HFFc6 (cell line): ENCODE measurements at places on chromosomes 12 and 14.
A peak's percentile ranks its signal among the peaks of the same experiment; 100 is the strongest.

DNA sequence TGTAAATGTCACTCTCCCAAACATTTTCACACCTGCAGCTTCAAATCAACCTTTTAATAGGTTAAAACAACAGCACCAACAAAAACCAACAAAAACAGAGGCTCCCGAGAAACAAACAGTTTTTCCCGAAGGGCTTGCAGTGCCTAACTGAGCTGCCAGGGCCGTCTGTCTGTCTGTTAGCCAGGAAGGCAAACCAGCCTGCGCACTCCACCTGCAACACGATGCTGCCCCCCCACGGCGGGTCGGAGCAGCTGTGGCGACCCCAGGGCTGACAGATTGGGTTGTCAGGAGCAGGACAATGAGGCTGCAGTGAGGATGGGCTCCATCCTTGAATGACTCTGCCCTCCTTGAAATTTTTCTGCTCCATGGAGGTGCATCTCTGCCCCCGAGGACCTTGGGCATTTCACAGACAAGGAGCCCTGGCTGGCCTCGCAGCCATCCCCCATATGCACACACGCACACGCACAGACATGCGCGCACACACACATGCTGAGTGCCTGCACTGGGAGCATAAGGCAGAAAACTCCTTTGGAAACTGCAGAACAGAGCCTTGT lies 2.6 kb downstream of the RTL1 start:
- no peak for DNase-seq

DNA sequence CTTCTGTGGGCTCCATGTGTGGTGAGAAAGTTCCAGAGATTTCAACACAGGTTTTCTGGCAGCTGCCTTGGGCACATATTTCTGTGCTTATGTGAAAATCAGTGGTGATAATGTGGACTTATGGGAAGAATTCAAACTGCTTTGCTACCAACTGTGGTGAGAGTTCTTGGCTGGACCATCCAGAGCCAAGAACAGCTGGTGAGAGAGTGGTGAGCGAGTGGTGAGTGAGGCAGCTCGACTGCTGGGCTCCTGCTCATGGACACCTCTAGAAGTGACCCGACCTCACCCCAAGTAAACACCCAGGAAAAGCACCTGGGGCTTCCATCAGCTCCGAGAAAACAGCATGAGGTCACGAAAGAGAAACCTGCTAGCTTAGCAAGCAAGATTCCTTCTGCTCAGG lies 106.4 kb downstream of the PIWIL1 start:
- DNase-seq, result no peak

GRCh38 chr14:52244328-52244727 lies 23.2 kb upstream of the PTGDR start:
- DNase-seq, result no peak

DNA sequence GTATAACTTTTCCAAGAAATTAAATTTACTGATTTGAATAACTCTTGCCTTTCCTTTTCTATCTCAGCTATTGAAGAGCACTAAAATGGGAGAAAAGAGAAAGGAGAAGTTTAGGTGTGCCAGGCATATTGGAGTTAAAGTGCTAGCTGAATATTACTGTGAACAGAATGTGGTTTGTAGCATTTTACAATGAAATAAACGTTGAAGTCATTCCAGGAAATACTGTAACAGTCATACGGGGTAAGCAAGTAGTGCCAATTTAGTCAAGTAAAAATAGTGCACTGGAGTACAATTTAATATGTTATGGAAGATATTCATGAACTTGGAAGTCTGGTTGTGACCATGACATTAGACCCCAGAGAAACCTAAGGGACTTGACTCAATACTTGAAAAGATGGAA lies 62.1 kb downstream of the E2F7 start:
- no peak for DNase-seq

DNA sequence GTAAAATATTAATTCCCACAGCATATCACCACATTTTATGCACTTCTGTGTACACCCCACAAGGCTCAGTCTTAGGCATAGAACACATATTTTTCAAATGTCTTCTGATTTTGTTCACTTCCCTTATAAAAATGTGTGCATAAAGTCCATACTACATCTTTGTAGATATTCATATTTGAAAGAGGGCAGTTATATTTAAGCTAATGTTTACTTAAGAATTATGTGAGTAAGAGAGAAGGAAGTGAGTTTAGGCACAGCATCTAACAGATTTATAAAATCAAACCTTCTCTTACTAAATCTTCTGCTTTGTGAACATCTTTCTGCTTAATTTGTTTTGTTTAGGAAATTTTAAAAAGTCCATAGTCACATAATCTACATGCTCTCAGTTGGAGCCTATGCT lies 648.1 kb downstream of the FSCB start:
- DNase-seq, result no peak

DNA sequence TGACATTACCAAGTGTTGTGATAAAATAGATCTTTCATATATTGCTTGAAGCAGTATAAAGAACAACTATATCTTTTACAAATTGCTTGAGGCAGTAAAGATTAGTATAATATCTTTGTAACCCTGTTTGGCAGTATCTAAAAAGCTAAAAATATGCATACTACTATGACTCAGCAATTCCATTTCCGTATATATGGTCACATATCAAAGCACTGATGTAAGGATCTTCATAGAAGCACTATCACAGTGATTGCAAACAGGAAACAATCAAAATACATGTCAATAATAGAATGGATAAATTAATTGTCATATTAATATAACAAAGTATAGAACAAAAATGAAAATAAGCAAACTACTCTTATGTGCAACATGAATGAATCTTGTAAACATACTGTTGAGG lies 158.4 kb upstream of the IGF1 start:
- peak; percentile 47 for DNase-seq

DNA sequence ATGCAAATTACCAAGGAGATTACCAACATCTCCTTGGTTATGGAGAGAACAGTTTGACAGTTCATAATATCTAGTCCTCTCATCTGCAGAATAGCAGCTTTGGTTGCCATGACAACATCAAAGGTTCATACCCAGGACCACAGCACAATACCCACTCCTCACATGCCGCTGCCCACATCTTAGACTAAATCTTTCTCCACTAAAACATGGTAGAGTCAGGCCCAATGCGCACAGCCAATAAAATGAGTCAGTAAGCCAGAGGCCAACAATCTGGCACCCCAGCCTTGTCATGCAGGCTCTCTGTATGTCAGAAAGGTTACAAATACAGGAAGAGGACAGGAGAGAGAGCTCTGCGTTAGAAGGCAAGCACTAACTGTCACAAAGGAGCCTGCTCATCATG lies 70.6 kb downstream of the KCNK10 start:
- DNase-seq, result no peak

DNA sequence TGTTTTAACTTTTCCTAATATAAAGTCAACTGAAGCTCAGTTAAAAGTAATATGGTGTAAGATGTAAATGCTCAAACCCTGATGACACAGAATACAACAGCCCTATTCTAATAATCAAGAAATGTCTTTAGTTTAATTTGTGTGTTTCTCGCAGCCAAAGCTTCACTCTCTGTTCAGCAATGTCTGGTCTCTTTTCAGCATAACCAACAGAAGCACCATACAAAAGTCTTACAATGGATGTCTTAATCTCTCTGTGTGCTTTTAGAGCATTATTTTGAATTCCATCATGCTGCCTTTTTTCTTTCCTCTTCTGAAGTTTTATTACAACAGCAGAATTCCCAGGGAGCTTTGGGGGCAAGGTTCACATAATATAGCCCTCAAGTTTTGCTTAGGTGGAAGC lies 210.2 kb upstream of the NPAS3 start:
- no peak for DNase-seq

DNA sequence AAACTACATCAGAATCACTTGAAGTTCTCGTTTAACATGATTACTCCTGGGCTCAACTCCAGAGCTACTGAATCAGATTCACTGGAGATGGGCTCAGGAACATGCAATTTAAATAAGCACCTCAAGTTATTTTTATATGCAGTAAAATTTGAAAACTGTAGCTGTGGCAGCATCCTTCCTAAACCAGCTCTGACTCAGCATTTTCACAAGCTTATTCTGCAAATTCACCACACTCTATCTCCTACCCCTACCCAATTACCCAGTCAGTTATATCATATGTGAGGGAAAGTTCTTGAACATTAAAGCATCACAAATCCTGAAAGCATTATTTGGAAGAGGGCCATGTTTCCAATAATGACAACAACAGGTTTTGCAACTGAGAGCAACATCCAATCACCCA lies 24.2 kb upstream of the LRRC9 start:
- no peak for DNase-seq

DNA sequence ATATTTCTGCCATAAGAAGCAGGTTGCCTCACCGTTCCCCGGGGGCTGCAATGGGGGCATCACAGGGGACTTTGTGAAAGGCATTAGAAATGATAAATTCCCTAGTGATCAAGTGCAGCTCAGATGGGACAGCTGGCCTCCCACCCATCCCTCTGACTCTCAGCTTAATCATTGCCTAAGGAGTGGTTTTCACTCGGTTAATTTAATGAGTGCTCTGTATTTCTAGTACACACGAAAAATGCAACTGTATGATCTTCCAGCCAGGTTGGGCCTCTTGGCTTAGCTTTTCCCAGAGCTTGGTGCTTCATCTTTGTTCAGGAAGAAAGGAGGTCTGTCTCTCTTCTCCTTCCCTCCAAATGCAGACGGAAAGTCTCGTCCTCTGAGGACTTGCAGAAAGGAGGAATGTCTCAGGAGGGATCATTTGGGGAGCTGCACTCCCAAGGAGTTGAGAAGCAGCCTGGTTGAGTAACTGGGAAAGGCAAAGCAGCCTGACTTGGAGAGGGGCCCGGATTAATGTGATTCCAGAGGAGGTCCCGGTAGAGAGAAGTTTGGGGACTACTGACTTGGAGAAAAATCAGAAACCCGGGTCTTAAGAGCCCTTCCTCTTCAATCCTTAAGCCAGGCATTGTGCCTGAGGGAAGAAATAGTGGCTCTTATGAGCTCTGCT lies 7.2 kb downstream of the CD9 start:
- no peak for DNase-seq

GRCh38 chr12:105644770-105645169 lies 314.3 kb downstream of the C12orf75 start:
- DNase-seq, result no peak

DNA sequence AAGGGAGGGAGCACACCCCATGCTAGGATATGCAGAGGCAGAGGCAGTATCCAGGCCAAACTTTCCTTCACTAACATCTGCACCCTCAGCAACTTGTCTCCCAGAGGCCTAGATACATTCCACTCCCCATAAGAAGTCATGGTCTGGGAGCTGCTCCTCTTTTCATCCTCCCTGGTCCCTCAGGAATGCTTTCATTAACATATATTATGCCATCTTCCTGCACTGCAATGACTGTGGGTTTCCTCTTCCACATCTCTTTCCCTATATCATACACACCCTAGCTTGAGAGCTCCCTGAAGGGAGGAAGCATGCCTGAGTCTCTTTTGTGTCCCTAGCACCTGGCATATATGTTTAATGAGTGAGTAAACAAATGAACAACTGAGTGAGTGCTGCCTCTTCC lies 8.6 kb downstream of the DDN start:
- DNase-seq, result no peak

GRCh38 chr14:58249611-58250010 lies 5.0 kb downstream of the PSMA3 start:
- no peak for DNase-seq

DNA sequence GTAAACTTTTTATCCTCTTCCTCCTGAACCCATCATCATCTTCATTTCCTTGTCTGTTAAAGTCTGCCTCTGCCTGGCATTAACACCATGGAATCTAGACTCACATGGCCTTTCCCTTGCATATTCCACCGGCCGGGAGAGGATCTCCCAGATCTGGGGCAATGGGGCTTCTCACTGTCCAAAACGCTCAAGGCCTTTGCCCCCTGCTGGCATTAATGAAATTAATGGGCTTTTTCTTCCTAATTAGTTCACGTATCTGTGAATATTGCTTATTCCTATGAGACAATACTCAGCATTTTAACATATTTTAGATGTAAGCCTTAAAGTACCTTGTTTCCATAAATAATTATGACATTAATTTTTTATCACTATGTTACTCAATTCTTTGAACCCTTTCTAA lies 42.9 kb upstream of the CAPRIN2 start:
- no peak for DNase-seq

GRCh38 chr12:98646294-98647090 lies 1.4 kb downstream of the APAF1 start:
- DNase-seq, result peak; percentile 28

GRCh38 chr14:76863724-76864407 lies 37.7 kb downstream of the LRRC74A start:
- DNase-seq, result no peak

DNA sequence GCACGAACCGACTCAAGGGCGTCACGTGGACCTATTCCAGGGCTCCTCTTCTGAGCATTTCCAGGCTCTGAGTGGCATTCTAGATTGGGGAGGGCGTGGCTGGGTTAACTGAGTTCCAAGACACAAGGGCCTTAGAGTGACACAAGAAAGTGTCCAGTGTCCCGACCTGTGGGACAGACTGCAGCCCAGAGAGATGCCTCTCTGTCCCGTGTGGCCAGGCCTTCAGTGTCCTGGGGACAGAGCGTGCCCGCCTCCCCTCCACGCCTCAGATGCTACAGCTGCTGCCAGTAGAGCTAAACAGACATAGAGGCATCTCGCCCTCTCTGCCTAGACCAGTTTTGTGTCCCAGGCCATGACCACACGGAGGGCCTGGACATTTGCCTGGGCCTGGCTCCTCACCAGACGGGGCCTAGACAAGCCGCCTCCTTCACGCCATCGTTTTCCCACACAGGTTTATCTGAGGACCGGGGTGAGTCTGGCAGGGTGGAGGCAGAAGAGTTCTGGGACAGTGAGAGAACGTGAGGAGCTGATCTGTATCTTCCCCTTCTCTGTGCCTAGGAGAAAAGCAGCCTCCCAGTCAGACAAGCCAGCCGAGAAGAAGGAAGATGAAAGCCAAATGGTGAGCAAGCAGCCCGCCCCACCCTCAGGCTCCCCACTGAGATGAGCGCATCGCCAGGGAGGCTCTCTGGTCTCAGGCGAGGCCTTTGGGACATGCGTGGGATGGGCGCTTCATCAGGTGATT lies 27.1 kb downstream of the DEGS2 start:
- no peak for DNase-seq

DNA sequence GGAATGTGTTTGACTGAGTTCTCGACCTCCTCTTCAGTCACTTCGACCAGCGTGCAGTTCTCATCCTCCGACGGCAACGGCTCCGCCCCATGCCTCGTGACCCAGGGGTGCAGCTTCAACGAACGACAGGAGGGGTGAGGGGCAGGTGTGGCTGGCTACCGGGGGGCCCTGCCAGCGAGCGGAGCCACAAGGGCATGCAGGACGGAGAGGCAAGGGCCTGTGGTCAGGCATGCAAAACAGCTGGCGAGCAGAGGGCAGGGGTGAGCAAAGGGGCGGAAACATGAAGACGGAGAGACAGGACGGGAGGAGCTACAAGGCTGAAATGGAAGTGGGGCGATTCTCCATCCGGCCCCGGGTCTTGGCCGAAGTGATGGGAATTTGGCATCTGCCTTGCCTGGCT lies 38.7 kb downstream of the P2RX4 start:
- DNase-seq, result no peak
